ENCODE measurements at places on chromosomes 2 and 18. TPM values are rescaled to one million over a fixed set of nuclear protein-coding genes. Genes with fewer than 3 reads are reported as not detected.

Gene GPR45
- total RNA-seq = 0.23 TPM

Gene GPAT2
- 2.2 TPM for total RNA-seq

DNA sequence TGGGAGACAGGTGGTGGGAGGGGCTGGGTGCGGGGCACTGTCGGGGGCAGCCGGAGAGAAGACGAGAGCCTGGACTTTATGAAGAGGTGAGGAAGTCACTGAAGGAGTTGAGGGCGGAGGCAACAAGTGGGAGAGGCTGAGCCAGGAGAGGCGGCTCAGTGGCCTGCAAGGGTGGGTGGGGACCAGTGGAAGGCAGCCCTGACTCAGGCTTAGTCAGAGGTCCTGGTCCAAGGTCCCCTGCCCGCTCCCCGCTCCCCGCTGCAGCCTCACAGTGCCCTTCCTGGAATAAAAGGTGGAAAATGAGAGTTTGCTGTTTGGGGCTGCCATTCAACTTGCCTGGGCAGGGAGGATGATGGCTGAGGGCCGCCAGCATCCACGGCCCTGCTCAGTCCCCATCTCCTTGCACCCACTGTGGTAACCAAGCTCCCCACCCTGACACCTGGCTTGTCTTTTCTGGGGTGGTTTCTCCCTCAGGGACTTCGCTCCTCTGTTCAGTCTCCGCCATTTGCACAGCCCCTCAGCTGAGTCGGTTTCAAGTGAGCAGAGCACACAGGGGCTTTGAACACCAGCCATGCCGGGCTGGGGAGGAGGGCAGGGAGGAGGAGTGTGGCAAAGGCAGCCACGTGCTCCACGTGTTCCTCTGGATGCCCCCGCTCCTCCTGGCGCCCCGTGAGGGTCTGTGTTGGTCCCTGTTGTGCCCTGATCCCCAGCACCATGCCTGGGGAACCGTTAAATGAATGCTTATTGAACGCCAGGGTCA lies 13.7 kb upstream of the RALB start:
- no peak for DNase-seq

Gene SCN7A
- 0.42 TPM for total RNA-seq

DNA sequence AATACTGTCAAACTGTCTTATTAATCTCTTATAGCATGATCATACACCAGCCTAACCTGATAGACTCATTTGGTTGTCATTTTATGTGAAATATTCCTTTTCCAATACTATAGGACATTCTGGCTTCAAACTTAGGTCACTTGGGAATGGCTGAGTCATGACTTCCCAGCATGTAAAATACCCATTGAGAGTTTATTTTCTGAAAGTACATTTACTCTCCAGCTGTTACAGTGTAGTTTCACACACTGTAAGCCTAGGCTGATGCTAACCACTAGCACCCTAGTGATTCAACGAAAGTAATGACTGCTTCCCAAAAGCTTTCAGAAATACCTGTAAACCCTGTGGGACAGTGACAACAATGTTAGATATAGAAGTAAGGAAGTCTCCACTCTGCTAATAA lies 93.8 kb downstream of the FIGN start:
- no peak for DNase-seq

Gene APLF
- total RNA-seq = 6.6 TPM

DNA sequence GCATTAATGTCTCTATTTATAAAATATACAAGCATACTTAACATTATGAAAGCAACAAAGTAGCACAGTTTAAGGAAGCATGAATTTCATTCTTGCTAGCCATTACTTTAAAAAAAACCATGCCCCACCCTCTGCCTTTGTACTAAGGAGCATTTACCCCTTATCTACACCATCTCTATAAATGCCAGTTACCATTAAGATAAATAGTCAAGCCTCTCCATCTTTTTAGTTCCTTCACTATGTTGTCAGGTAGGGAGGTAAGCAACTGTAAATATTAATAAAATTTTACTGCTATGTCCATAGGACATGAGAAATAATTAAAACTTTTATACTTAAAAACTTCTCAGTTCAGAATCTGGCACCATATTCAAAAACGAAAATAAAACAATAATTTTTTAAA lies 42.1 kb downstream of the ROCK1 start:
- no peak for DNase-seq

DNA sequence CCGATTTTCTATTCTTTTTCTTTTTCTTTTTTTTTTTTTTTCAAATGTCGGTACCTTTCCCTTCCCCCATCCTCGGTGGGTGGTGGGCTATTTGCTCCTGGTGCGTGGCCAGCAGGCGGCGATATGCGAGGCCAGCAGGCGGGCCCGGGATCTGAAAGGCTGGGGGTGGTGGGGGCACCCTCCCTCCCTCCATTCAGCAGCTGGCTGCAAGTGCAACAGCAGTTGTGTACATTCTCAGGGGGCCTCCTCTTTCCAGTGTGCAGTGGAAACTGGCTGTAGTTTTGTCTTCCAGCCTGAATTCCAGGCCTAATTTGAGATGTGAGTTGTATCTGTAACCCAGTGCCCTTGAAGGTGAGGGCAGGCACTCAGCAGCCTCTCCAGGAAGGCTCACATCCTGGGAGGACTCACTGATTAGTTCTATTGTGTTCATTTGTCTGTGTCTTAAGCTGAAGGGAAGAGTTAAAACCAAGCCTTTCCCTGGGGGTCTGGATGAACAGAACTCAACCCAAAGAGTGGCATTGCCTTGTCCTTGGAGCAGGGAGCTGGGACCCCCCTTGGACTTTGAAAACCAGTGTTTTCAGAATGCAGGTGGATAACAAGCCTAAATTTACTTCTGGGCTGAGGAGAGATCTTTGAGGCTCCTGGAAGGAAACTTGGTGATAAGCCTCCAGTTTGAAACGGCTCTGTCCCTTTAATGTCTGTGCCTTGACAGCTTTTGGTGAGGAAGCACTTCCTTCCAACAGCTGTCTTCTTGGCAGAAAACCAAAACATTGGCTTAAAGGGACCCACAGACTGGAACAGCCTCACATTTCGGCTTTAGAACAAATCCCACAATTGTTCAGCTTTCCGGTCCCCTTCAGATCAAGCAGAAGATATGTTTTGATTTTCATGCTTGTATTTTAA lies 3.3 kb downstream of the MYCN start:
- DNase-seq = peak; percentile 73

DNA sequence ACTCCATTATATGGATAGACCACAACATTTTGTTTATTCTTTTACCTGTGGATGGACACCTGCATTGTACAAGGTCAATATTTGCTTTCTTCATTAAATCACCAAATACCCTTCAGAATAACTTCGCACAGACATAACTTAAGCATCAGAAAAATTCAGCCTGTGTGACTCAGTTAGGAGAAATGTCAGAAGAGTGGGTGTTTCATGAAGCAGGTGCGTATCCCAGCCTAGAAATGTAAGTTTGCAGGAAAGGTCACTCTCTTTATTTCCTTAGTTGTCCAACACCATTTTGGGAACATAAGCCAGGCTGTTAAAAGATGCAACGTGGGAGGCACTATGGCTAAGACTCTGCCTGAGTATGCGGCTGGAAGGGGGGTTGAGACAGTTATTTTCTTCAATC lies 48.6 kb upstream of the FHL2 start:
- DNase-seq = no peak

Gene PPM1G
- 183 TPM for total RNA-seq

DNA sequence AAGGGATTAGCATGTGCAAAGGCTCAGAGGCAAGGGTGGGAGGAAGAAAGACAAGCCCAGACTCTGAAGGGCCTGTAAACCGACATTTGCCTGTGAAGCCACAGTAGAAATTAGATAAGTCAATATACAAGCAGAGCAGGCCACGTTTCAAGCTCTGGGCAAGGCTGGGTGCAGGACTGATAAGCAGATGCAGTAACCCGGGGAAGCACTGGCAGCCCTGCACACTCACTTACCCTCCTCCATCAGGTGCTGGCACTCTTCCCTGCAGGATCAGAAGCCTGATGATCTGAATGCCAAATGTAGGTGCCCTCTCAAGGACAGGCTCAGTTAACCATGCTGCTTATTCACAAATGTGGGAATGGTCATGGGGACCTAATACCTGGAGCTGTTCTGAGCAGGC lies 46.3 kb upstream of the RAB12 start:
- DNase-seq = no peak

Gene WNT6
- total RNA-seq = not detected

Gene ASIC4
- not detected for total RNA-seq

GRCh38 chr2:78999406-78999805 lies 26.1 kb upstream of the REG3G start:
- DNase-seq = peak; percentile 54

DNA sequence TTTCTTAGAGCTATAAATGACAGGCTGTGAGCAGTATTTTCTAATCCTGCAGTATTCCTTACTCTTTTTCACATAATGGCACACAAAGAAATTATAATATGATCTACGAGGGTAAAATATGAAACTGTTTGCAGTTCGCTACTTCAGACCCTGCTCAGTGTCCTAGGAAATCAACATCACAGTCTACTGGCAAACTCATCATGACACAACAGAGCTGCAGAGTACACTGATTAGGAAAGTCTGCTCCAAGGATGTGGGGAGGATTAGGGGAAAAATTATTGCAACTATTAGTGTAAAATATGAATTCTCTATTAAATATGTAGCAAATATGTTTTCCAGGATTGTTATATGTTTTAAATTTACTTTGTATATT lies 149.2 kb upstream of the REG3G start:
- no peak for DNase-seq

Gene MALL
- total RNA-seq = 10.2 TPM

Gene CENPA
- total RNA-seq = 13.0 TPM

Gene CGREF1
- total RNA-seq = 4.1 TPM

Gene COL3A1
- total RNA-seq = 0.17 TPM

Gene GPBAR1
- 1.6 TPM for total RNA-seq

- no peak for DNase-seq
Measured at GRCh38 chr18:79571211-79572092, 108.2 kb upstream of the CTDP1 start.

Gene TMEM17
- total RNA-seq = 3.0 TPM

DNA sequence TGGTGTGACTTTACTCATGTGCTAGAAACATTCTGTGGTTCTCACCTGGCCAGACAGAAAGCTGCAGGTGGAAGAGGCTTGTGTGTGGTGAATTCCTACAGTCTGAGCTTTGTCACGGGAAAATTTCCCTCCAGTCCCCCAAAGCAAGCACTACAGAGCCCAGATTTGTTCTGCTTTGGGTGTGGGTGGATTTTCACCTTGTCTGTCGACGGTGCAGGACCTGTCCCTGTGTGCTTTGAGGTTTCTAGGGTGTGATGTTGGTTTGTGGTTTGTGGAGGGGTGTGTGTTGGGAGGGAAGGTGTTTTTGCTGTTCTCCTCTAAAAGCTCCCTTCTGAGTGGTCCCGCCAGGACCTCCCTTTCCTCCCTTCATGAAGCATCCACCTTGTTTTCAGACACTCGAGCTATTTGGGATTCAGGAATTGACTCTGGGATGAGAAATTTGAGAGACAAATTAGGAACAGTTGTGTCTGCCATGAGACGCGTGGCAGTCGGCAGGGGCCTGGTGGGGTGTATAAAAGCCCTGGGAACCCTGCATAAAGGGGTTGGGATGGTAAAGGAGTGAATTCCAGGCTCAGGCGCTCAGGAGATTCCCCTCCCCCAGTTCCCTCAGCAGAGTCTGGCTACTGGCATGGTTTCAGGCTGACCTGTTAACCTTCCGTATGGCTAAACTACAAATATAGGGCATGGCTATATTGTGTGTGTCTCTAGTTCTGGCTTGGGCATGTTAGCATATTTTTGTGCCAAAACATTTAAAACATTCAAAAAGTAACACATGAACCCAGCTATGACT lies 65.5 kb downstream of the DGKD start:
- peak; percentile 68 for DNase-seq

Gene VIT
- total RNA-seq = not detected

- no peak for DNase-seq
Measured at GRCh38 chr18:70037431-70038061, 89.9 kb upstream of the CD226 start.

DNA sequence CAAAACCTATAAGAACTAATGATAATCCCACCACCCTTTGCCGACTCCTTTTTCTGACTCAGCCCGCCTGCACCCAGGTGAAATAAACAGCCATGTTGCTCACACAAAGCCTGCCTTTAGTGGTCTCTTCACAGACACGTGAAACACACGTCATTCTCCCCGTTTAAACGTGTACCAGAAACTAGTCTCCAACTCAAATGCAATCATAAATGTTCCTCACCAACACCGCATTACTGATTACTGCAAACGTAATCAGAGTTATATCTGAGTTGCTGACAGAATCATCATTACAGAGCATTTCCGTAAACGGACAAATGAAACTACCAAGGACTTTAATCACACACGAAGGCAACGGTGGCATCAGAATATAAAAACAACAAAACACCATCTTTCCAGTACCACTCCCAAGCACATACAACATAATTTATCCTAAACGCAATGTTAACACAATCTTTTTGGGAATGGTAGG lies 1.9 kb downstream of the CLK1 start:
- DNase-seq = peak; percentile 39

DNA sequence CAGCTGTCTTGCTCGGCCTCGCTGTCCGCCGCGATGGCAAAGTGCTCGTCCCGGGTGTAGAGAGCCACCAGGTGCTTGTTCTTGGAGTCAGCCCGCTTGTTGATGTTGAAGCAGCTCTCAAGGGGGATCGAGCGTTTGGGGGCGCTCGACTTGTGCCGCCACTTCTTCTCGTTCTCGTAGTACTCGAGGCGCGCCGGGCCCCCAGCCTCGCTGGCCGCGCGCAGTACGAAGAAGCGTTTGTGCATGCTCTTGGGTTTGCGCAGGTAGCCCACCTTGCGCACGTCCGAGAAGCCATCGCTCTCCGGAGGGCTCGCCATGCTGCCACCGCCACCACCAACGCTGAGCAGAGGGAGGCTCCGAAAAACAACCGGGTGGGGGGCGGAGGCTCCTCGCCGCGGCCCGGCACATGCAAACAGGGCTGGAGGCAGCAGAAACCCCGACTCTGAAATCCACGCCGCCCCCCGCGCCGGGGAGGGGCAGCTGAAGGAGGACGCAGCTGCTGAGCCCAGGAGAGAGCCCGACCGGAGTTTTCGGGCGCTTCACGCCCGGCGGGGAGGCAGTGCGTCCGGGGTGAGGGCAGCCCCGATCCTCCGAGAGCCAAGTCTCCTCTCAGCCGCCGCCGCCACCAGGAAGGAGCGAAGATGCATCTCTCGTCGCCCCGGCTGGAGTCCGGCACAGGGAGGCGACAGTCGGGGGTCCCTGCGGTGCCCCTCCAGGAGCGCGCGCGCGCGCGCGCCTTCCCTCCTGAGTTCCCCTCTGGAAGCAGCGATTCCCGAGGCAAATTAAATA lies 1.0 kb downstream of the IRS1 start:
- peak; percentile 75 for DNase-seq
